ENCODE measurements at places on chromosomes 1 and 21.

DNA sequence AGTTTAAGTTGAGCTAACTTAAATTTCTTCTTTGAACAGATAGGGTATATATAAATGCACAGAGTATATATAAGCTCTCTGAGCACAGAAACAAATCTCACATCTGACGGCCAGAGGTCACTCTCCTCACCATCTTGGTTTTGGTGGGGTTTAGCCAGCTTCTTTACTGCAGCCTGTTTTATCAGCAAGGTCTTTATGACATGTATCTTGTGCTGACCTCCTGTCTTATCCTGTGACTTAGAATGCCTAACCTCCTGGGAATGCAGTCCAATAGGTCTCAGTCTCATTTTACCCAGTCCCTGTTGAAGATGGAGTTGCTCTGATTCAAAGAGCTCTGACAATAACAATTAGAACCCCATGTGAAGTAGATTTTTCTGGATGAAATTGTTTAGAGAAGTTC lies 1.6 kb upstream of the MOV10 start:
- H3K4me3 ChIP-seq: no peak overlapping the region
- peaks cover 32% of the 10 kb centered on the region for H3K36me3 ChIP-seq
- DNase-seq: no peak

GRCh38 chr1:110258734-110259133 lies 48.6 kb downstream of the KCNC4 start:
- no peak for DNase-seq

DNA sequence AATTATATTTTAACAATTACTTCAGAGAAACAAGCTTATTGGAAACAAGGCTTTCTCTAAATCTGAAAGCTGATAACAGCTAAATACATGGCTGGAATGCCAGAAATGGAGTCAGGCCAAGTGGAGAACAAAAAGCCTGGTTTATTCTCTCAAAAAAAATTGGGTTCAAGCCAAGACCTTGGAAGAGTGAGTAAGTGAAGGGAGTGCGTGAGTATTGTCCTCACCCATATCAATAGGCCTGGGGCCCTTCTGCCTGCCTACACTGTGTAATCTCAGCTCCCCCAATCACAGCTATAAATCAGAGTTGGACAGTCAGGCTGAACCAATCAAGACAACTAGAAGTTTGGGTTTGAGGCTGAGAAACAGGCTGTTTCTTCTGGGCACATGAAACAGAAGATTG lies 7.4 kb downstream of the KYAT3 start:
- peak overlapping the region; percentile 77 for H3K27ac ChIP-seq
- peaks cover 30% of the 10 kb centered on the region for H3K4me1 ChIP-seq
- no peaks in the 10 kb centered on the region for H3K27me3 ChIP-seq
- DNase-seq: peak; percentile 94
- peak overlapping the region; percentile 28 for H3K4me3 ChIP-seq

- no peak overlapping the region for H3K27ac ChIP-seq
- peaks cover 25% of the 10 kb centered on the region for H3K27me3 ChIP-seq
- DNase-seq: no peak
Measured at GRCh38 chr1:93680076-93680419, 1.6 kb downstream of the BCAR3 start.

DNA sequence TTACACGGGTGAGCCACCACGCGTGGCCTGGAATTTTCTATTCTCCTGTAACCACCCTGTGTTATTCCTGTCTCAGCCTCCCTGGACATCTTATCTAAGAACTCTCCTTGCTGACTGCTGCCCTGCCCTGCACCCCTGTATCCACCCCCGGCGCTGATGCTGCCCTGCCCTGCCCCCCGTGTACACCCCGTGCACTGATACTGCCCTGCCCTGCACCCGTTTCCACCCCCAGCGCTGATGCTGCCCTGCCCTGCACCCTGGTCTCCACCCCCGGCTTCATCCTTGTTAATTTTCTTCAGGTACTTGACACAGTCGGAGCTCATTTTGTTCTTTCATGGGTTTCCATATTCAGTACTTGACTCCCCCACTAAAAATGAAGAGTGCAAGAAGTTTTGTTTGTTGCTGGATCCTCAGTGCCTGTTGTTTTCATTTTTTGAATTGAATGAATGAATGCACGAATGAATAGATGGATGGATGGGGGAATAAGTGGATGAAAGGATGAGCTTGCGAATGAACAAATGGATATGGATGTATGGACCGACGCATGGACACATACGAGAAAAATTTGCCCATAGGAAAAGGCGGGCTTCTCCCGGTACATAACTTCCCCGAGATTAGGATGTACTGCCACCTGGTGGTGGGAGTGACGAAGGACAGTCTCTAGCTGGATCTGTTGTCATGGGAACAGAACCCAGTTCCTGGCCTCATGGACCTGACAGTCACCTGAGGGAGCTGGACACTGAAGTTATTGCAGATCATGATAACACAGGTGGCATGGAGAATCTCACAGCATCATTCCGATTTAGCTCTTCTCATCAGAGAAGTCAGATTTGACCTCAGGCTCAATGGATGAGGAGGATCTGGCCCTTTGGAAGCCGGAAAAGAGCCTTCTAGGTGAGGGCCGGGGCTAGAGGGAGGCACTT lies 14.9 kb downstream of the AADACL4 start:
- no peak overlapping the region for H3K27ac ChIP-seq
- DNase-seq: peak; percentile 88
- H3K4me3 ChIP-seq: no peak overlapping the region

DNA sequence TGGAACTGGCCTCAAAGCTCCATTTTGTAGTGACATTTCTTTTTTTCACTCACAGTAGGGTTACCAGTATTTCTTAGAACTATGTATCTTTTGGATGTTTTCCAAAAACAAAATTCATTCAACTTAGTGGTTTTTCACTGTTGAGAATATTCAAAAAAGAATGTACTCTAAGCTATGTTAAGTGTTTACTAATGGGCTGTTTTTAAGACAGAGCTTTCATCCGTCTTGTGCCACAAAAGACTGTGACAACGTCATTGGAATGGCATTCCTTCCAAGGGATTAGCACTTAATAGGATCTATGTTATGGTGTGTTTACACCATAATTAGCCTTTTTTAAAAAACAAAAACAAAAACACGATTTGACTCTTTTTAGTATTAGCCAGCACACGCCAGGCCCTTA lies 66.8 kb downstream of the TTC3 start:
- peak overlapping the region; percentile 48 for H3K27ac ChIP-seq
- peak; percentile 85 for DNase-seq
- no peak overlapping the region for H3K4me3 ChIP-seq
- H3K4me1 ChIP-seq: peaks cover 27% of the 10 kb centered on the region
- no peaks in the 10 kb centered on the region for H3K27me3 ChIP-seq

DNA sequence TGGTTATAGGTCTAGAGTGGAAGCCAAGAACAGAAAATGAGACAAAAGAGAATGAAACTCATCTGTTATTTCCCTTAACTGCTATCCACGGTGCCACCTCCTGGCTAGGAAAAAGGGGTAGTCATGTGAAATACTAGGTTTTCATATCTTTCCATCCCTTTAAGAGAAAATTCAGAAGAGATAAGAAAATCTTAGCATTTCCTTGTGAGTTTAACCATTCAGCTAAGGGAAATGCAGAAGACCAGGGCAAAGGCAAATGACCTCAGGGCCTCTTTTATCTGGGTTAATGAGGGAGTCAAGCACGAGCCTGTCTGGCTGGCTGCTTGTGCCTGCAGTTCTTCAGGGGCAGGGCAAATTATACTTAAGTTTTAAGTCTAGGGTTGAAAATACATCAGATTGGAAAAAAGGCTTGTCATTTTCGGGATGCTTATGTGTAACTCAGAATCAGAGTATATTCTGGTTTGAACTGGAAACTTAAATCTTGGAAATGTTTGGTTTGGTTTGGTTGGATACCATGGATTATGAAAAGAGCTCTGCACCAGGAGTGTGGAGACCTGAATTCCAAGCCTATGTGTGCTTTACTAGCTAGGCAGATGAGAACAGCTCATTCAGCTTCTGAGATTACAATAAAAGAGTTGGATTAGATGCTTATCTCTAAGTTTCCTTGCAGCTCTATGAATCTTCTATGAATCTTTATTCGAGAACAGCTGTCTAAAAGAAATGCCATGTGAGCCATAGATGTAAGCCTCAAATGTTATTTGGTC lies 19.9 kb downstream of the NIBAN1 start:
- DNase-seq: no peak
- H3K27me3 ChIP-seq: no peaks in the 10 kb centered on the region
- H3K27ac ChIP-seq: no peak overlapping the region
- H3K4me1 ChIP-seq: peaks cover 46% of the 10 kb centered on the region
- H3K36me3 ChIP-seq: peaks cover 6% of the 10 kb centered on the region
- H3K4me3 ChIP-seq: no peak overlapping the region

- H3K27ac ChIP-seq: no peak overlapping the region
- H3K27me3 ChIP-seq: no peaks in the 10 kb centered on the region
Measured at GRCh38 chr1:26009796-26010447, 11.7 kb upstream of the EXTL1 start.

DNA sequence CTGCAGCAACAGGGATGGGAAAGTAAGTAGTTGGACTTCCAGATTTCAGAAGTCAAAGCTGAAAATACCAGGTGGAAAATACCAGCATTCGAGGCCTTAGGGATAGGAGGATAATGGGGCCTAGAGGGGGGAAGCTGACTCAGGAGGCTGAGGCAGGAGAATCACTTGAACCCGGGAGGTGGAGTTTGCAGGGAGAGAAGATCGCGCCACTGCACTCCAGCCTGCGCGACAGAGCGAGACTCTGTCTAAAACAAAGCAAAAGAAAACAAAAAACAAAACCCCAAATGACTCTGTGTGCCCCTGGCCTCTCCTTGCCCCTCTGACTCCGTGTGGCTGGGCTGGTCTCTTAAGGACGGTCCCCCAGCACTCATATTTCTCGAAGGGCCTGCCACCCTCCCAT lies 3.4 kb downstream of the SH2D2A start:
- no peak for DNase-seq
- peak overlapping the region; percentile 20 for H3K27ac ChIP-seq
- no peaks in the 10 kb centered on the region for H3K27me3 ChIP-seq
- peak overlapping the region; percentile 39 for H3K4me3 ChIP-seq

DNA sequence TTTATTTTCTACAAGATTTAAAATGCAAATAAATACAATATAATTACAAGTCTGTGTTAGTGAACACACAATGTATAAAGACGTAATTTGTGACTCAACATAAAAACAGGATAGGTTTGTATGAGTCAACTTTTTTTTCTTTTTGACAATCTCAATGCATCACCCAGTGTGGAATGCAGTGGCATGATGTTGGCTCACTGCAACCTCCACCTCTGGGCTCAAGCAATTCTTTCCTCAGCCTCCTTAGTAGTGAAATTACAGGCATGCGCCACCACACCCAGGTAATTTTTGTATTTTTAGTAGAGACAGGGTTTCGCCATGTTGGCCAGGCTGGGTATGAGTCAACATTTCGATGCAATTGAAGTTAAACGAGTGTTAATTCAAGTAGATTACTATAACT lies 5.9 kb upstream of the SPRR2E start:
- H3K36me3 ChIP-seq: no peaks in the 10 kb centered on the region
- H3K4me1 ChIP-seq: no peaks in the 10 kb centered on the region
- peaks cover 38% of the 10 kb centered on the region for H3K27me3 ChIP-seq
- H3K4me3 ChIP-seq: no peak overlapping the region
- no peak overlapping the region for H3K27ac ChIP-seq
- no peak for DNase-seq

DNA sequence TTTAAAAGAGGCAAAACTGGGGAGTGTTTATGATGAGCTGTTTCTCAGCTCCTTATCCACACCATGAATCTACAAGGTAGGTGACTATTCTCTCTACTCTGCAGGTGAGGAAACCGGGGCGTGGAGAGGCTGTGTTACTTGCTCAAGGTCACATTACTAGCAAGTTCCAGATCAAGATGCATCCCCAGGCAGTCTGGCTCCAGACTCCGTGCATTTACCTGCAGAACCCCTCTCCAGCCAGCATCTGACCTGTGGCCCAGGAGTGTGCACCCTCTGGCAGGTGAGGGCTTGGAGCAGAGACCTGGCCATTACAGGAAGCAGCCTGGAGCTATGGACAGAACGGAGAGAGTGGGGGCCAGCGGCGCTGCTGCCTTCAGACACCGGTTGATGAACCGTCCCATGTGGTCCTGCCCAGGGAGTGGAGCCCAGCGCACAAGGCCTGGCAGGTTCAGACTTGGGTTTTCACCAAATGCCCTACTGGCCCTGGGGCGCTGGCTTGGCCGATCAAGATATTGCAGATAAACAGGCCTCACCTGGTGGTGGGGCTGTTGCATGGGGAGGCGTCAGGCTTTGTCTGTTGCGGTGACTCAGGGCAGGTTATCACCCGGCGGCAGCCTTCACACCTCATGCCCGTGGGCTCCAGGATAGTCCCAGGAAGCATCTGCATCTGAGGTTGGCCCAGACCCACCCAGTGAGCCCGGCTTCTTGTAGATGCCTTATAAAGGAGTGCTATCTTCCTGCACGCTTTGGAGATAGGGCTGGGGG lies 29.2 kb upstream of the WNT4 start:
- no peaks in the 10 kb centered on the region for H3K27me3 ChIP-seq
- H3K36me3 ChIP-seq: no peaks in the 10 kb centered on the region
- DNase-seq: no peak

DNA sequence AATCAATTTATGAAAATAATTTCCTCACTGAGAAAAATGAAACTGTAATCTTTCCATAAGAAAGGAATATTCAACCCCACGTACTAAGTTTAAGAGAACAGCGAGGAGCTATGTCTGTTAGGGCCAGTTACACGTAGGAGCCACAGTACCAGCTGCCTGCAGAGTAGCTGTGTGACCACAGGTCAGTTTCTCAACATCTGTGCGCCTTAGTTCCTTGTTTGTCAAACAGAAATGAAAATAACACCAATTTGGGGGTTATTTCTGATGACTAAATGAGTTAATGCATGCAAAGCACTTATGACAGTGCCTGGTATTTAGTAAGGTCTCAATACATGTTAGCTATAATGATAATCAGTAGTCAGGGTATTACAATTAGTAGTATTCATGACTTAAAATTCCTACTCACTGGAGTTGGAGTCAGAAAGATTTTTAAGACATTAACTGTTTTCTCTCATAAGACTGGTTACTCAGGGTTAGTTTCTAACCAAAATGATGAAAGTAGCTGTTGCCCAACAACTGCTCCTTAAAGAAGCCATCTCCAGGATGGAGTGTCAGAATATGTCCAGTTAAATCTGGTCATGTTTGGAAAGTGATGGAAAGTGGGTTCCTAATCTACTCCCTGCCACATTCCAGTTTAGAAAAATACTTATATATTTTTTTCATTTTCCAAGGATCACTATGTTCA lies 85.8 kb upstream of the ZNF648 start:
- DNase-seq: no peak
- no peak overlapping the region for H3K4me3 ChIP-seq
- H3K27ac ChIP-seq: no peak overlapping the region
- no peaks in the 10 kb centered on the region for H3K27me3 ChIP-seq
- no peaks in the 10 kb centered on the region for H3K36me3 ChIP-seq
- no peaks in the 10 kb centered on the region for H3K4me1 ChIP-seq

- no peaks in the 10 kb centered on the region for H3K27me3 ChIP-seq
- no peak overlapping the region for H3K27ac ChIP-seq
Measured at GRCh38 chr1:33501309-33501708, 28.9 kb downstream of the ZSCAN20 start.

DNA sequence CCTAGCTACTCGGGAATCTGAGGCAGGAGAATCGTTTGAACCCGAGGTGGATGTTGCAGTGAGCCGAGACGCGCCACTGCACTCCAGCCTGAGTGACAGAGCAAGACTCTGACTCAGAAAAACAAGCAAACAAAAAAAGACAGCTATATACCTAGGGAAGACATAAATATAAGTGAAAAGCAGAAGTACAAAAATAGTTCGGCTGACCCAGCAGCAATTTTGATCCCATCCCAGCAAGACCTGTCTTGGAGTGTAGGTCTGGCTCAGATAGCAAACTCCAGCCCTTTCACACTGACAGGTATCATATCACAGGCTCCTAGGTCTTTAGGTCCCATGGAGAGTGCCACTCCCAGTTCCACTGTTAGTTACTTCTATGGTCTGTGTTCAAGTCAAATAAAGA lies 14.6 kb downstream of the MTX1 start:
- DNase-seq: no peak
- no peaks in the 10 kb centered on the region for H3K36me3 ChIP-seq
- H3K4me1 ChIP-seq: peaks cover 25% of the 10 kb centered on the region
- no peaks in the 10 kb centered on the region for H3K27me3 ChIP-seq

Data from A673 (cell line).